WTC11 (cell line): ENCODE measurements at places on chromosomes 4 and X.
A peak's percentile ranks its signal among the peaks of the same experiment; 100 is the strongest.

DNA sequence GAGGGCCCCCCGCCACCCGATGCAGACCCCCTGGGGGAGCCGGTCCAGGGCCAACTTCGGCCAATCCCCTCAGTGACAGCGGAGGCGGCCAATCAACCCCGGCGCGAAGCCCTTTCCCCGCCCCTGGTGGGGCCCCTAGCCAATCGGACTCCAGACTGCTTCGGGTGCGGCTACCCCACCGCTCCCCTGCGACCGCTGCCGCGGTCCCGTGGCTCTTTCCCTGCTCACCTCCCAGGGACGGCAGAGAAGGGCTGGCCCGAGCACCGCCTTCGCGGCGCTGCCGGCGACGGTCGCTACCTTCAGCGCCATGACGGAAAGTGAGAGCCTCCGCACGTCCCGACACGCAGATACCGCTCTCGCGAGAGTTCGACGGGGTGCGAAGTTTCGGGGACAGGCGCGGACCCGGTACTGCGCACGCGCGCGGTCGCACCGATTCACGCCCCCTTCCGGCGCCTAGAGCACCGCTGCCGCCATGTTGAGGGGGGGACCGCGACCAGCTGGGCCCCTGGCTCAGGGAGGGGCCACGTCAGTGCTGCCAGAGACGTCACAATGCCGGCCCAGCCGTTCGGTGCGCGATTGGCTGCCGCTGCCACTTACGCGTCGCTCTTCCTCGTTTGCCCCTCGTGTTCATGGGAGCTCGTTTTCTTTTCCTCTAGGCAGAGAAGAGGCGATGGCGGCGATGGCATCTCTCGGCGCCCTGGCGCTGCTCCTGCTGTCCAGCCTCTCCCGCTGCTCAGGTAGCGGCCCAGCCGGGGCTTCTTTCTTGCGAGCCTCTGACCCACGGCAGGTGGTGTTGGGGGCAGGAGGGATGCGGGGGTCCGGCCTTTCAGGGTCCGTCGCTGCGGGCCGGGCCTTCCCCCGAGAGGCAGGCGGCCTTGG, at the start of the genes IDH3G and SSR4:
TSS of gene IDH3G (minus strand) at position 358 of the 879 bp plus-strand sequence. CDS start at position 309, 49 bp downstream.
TSS of gene SSR4 (plus strand) at position 651 of the 879 bp plus-strand sequence. CDS start at position 671, 20 bp downstream.
- peak; percentile 90 for DNase-seq

DNA sequence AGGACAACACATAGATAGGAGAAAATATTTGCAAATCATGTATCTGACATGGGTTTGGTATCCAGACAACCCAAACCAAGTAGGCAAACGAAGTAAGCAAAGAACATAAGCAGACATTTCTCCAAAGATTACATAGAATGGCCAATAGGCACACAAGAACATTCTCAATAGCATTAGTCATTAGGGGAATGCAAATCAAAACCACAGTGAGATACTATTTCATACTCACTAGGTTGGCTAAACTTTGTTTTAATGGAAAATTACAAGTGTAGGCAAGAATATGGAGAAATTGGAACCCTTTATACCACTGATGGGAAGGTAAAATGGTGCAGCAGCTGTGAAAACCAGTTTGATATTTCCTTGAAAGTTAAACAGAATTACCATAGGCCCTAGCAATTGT, 74.7 kb downstream of the CHRNA9 start:
- DNase-seq, result no peak

DNA sequence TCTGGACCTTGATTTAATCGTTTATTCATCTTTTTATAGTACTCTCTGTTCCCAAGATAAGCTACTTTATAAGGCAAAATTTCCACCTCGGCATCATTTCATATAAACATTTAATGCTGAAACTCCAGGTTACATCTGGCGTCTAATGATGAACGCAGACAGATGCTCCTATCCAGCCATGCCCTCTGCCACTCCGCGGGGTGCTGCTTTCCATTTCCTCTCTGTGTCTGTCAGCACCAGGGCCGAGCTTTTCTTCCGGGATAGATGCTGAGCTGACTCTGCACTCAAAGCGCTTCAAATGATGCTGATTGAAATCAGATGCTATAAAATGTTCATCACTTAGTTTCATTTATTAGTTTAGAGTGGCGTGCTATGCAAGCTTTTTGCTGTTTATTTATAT, 80.5 kb upstream of the HELT start:
- DNase-seq, result peak; percentile 35

- no peak for DNase-seq
Measured at GRCh38 chrX:20253232-20253543, 13.5 kb downstream of the RPS6KA3 start.
